Activated T-helper 1 cell treated with anti-CD3 and anti-CD28 coated beads, Interleukin-12 subunit alpha, Interleukin-12 subunit beta, Interleukin-2, Interleukin-4 antibody, amounts not matched to agents 30 ng/mL and 10 ng/mL and 1 ng/mL, durations not matched to agents 14 hours and 24 hours and 36 hours (primary cell): ENCODE measurements at places on chromosomes 5 and 9. TPM values are rescaled to one million over a fixed set of nuclear protein-coding genes. Genes with fewer than 3 reads are reported as not detected.

NDOR1 gene
- total RNA-seq = 42.4 and 48.9 TPM in 2 replicates

PDE4D gene
- total RNA-seq = 50.6 and 51.5 TPM in 2 replicates

ABO gene
- 0.34 and 0.60 TPM in 2 replicates for total RNA-seq

ACOT12 gene
- not detected in 2 replicates for total RNA-seq

RAB3C gene
- total RNA-seq = not detected in 2 replicates

ANKRD34B gene
- total RNA-seq = not detected in 2 replicates

SHISAL2B gene
- not detected in 2 replicates for total RNA-seq

GPR21 gene
- total RNA-seq = 0.54 and 0.88 TPM in 2 replicates

SV2C gene
- 0.05 TPM in 1 of 2 replicates, not detected in the other for total RNA-seq

LVRN gene
- total RNA-seq = not detected in 2 replicates

CCL21 gene
- not detected in 2 replicates for total RNA-seq

CACNA1B gene
- total RNA-seq = not detected in 2 replicates

CCNO gene
- total RNA-seq = 0.10 and 0.20 TPM in 2 replicates

SLC4A9 gene
- not detected in 2 replicates for total RNA-seq

IFNK gene
- total RNA-seq = not detected in 2 replicates

NKD2 gene
- total RNA-seq = 2.9 and 3.2 TPM in 2 replicates

MOB3B gene
- 0.17 and 0.26 TPM in 2 replicates for total RNA-seq

DCANP1 gene
- total RNA-seq = not detected in 2 replicates

DRD1 gene
- total RNA-seq = not detected in 2 replicates

LCN9 gene
- not detected in 2 replicates for total RNA-seq
